Endothelial cell (in vitro differentiated cells): ENCODE measurements at places on chromosomes 3 and 15.

GRCh38 chr15:84937144-84937543 is 44.5 kb upstream of the PDE8A start:
- no peak for DNase-seq

DNA sequence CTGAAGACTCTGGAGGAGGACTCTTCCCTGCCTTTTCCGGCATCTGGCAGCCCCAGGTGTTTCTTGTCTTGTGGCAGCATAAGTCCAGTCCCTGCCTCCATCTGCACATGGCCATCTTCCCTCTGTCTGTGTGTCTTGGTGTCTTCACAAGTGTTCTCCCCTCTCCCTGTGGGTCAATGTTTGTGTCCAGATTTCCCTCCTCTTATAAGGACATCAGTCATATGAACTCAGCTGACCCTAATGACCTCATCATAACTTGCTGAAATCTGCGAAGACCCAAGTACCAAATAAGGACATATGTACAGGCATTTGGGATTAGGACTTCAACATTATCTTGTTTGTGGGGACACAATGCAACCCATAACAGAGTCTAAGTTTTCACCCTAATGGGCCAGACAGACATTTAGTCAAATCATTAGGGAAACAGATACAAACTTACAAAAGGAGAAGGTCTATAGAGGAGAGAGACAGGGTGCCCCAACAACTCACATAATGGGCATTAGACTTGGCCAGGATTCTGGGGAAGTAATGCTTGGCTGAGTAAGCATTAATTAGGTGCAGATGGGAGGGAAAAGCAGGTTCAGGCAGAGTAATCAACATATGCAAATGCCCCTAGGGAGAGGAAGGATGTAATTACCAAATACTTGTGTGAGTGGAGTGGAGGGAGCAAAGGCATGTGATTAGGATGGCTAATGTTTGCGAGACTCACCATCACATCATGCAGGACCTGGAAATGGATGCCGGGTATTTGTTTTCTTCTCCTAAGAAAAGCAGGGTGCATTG is 372.8 kb upstream of the TBL1XR1 start:
- no peak for DNase-seq

GRCh38 chr3:39453134-39453533 is 14.3 kb upstream of the MOBP start:
- DNase-seq: no peak

DNA sequence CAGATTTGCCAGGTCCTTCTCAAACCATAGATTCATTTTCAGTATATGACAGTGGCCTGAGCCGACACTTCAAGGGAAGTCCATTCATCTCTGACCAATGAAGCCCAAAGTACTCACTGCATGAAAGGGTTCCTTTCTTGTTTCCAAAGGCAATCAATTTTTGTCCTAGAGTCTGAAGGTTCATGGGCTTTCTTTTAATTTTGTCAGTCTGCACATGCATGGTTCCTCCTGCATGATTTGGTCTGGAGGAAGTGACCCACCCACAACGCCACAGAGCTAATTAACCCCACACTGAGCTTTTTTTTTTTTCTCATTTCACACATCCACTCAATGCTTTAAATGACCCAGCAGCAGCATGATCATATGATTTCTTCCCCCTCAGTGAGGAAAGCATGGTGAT is 216.4 kb downstream of the TIGIT start:
- no peak for DNase-seq

DNA sequence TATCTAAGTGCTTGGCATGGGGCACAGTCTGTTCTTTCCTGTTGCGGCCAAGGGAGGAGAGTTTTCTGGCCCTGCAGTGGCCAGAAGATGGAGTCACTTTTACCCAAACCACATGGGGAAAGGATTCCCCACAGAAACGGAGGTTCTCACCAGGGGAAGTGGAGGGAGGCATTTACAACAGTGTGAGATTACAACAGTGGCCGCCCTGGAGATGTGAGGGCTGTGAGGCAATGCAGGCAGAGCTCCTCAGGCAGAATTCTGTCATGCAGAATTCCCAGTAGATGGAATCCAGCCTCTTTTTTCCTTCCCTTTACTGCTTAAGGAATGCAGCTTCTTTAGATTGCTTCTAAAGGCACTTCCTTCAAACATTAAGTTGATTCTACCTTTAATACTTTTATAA is 83.1 kb downstream of the CACNA1D start:
- no peak for DNase-seq
